HEK293T (cell line): ENCODE measurements at places on chromosomes 1 and 21.

- no peak for DNase-seq
These were observed 8.0 kb upstream of the IRF6 start for GRCh38 chr1:209813902-209814301.

- DNase-seq = no peak
These were observed 5.0 kb upstream of the CLCA4 start for GRCh38 chr1:86541859-86542258.

GRCh38 chr1:83090195-83090594 lies 908.7 kb downstream of the TTLL7 start:
- no peak for DNase-seq

- no peak for DNase-seq
These were observed 698.3 kb downstream of the ADGRL2 start for GRCh38 chr1:82499022-82499421.

DNA sequence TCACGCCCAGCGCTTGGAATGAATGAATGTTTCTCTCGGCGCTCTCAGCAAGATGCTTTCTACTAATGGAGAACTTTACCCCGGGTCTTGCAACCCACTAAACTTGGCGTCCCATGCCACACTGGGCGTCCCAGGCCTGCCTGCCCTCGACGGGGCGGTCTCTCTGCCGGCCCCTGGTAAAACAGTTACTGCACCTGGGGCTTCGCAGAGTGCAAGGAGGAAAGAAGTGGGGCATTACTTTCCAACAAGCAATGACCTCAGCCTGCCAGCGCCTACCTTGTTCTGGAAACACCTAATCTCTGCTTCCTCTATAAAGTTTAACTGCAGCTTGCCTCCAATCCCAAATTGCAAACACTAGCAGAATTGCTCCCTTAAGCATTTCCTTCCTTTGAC lies 27.8 kb upstream of the NFIA start:
- DNase-seq = no peak

GRCh38 chr1:181089017-181089675 lies 646 bp downstream of the IER5 start:
- no peak for DNase-seq

DNA sequence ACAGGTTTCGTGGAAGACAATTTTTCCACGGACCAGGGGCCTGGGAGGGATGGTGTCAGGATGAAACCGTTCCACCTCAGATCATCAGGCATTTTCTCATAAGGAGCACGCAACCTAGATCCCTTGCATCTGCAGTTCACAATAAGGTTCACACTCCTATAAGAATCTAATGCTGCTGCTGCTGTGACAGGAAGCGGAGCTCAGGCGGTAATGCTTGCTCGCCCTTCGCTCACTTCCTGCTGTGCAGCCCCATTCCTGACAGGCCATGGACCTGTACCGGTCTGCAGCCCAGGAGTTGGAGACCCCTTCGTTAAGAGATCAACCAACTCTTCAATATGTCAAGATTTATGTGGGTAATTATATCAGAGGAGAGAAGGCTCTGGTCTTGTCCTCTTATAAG lies 3.3 kb upstream of the DHX9 start:
- no peak for DNase-seq
